ENCODE measurements at places on chromosomes 2 and 18.

DNA sequence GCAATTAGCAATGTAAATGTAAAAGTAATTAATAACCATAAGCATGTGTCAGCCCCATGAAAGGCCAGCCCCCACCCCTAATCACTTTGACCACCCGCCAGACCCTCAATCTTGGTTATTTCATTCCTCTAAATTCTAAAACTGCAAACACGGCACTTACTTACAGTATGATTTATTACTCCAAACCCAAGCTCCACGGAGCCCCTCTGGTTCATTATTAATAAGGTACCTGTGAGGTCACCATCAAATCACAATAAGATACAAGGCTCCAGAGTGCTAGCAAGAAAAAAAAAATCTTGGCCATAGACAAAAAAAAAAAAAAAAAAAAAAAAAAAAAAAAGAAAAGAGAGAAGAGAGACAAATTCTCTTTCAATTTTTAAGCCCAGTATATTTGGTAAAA lies 879.5 kb downstream of the TDRD15 start:
- no peak for DNase-seq

DNA sequence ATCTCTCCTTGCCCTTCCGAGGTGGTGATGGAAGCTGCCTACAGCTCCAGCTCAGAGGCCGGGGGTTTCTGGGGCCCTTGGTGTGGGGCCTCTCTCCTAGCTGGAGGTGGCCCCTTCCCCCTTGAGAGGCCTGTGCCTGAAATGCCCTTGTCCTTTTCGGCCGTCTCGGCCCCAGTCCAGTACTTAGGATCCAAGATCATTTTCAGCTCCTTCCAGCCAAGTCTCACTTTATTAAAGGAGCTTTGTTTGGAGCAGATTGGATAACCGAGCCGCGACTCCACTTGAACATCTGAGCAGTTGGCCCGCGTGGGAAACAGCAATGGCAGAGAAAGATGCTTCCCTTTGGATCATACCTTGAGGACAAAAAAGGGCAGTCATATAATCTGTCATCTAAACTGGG lies 125.0 kb downstream of the NEDD4L start:
- no peak for DNase-seq

DNA sequence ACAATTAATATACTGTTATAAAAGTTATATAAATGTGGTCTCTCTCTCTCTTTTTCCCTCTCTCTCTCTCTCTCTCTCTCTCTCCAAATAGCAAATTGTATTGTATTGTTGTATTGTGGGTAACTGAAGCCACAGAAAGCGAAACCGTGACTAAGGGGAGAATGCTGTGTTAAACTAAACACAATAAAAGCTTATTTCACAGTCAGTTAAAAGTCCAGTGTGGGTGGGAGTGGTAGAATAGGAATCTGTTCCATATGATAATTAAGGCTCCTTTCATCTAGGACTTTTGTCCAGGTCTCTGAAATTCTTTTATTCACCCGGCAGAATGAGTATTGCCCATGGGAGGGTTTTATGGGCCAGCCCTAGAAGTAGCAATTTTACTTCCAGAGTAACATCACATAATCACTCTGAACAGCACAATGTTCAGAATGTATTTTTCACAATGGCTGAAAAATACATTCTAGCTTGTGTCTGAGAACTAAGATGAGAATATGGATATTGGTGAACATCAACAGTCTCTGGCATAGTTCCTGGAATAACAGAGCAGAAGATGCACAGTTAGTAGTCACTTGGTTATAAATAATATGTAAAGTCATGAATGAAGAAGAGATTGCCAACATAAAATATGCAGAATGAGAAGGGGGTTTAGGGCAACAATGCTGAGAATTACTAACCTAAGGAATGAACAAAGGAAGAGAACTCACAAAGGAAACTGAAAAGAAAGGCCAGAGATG lies 399.1 kb downstream of the PLCL1 start:
- no peak for DNase-seq

GRCh38 chr2:135701442-135701841 lies 40.2 kb upstream of the UBXN4 start:
- no peak for DNase-seq

Measured in tibial artery (tissue), 4 donors.